ENCODE measurements at places on chromosomes 7 and 10.
A peak's percentile ranks its signal among the peaks of the same experiment; 100 is the strongest.

GRCh38 chr7:37342176-37342687 is 106.4 kb downstream of the ELMO1 start:
- DNase-seq, result no peak

DNA sequence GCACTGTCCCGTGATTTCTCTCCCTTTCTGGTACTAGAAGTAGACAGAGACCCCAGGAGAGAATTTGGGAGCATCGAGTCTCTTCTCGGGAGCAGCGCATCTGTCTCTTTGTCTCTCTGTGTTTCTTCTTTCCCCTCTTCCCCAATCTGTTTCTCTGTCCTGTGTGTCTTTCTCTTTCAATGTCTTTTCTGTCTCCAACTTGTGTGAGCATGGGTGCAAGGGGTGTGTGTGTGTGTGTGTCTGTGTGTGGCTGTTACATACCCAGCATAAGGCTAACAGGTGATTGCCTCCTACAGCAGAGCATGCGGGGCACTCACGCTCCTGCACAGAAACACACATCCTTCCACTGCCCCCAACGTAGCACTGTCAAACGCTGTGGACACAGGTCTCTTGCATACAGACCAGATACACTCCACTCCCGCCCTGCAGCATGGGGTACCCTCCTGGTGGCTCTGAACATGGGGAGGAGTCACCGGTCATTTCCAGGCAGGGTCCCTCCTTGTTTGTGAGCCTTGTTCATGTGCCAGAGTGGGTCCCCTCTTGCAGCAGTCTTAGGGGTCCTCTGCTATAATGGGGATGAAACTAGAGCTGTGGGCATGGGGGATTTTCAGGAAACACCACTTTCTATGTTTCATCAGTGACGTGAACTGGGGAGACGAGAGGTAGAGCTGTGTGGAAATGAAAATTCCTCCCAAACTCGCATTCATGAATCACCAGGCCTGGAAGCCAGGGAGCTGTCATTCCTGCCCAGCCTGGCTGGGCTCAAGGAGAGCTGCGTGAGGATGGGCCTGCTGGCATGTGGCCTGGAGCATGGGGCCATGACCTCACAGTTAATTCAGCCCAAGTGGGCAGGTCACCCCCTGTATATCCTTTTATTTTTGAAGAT is 980 bp downstream of the ADAMTS14 start:
- DNase-seq, result no peak

DNA sequence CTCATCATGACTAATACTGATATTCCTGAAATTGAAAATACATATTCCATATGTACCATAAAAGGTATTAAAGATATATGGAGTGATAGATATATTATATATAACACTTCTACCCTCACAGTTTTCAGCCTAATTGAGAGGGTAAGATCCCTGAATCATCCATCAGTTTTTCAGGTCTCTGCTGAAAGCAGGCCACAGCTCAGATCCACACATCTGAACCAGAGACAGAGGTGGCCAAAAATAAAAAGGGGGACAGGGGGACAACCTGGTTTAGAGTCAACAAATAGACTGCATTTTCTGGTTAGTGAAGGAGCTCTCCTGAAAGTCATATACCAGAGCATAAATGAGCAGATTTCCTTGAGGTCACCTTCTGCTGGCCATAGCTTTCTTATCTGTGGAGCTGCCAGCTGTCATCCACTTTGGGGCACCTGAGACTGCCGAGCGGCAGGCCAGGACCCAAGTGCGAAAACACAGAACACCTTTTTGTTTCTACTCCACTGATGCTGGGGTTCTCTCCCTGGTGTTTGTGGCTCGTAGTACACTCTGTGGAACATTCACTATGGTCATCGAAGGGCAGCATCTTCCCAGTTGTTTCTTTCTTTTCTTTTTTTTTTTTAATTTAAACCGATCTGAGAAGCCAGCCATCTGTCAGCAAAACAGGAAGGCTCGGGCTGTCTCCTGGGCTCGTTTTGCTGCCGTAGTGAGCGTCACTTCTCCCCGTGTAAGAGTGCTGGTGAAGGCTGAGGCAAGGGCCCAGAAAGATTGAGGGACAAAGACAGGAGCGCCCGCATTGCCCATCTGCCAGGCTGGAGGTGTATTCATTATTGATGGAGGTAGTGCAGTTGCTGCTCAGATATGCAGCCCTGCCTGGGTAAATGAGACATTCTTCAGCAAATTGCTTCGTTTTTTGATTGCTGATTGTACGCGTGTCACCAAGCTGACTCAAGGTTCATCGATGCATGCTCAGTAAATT is 13.5 kb downstream of the IKZF1 start:
- no peak for DNase-seq

DNA sequence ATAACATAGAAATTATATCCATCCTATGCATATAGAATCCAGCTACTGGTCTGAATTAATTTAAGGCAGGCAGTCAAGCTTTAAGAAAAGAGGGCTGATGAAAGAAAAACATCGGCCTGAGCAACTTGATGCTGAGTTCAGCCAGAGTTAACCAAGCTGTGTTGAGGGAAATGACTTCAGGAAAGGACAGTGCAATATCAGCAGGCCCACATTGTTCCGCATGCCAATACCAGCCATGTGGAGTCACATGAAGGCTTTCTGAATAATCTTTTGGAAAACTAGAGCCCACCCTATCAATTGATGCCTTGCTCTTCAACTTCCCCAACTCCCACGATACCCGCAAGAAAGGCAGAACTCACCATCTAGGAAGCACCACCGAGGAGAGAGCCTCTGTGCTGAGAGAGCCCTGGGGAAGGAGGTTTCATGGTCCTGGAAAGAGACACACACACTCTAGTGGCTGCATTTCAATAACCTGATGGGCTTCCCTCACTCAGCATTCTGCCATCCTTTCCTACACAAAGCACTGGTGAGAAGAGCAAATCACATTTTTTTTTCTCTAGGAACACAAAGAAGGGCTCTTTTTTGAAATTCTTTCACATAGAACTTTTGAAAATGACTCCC is 125.8 kb upstream of the PTN start:
- no peak for DNase-seq

DNA sequence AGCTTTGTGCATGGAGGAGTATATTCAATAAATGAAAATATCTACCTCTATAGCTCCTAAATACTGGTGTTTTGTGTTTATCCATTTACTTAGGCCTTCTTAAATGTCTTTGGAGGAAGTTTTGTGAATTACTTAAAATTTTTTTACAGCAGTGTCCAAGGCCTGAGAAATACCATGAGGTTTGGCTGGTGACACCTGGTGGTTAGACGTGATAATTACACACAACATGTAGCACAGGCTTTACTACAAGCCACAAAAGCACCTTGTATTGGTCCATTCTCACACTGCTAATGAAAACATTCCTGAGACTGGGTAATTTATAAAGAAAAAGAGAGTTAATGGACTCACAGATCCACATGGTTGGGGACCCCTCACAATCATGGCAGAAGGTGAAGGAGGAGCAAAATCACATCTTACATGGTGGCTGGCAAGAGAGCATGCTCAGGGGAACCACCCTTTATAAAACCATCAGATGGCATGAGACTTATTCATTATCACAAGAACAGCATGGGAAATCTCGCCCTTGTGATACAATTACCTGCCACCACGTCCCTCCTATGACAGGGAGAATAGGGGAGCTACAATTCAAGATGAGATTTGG is 20.6 kb downstream of the HYAL4 start:
- DNase-seq, result peak; percentile 17

DNA sequence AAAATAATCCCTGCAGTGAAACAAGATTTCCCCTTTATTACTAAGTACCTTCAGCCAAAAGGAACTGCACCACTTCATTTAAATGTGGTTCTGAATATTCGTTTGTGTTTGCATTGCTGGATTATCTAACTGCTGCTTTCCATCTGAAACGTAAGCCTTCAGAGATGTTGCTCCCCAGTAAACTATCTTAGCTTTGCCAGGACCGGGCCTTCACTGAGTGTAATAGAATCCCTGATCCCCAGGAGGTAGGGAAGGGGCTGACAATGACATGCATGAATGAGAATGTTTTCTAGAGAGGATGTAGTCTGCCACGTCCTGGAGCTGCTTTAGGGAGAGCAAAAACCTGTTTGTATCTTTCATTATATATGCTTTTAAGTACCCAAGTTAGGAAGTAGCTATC is 19.5 kb upstream of the INSYN2A start:
- no peak for DNase-seq

DNA sequence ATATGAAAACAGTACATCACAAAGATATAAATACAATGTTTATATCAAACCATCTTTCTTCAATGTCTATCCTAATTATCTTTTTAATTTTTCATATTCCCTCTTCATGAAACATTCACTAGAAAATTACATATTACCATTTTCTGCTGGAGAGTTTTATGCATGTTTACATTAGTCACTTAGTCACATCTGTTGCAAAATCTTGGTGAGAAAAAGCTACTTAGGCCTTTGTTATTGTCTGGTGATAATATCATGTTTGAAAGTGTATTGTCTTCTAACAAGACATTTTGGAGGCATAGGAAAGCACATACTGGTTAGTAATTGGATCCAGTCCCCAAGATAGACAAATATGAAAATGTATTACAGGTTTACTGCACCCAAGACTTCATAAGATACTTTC is 163.6 kb downstream of the GNAI1 start:
- DNase-seq, result no peak

GRCh38 chr10:62866451-62866850 is 50.3 kb upstream of the EGR2 start:
- no peak for DNase-seq

- no peak for DNase-seq
Observed at GRCh38 chr10:111481866-111482265, 405.0 kb downstream of the ADRA2A start.

GRCh38 chr10:126147866-126148587 is 240.2 kb downstream of the ADAM12 start:
- DNase-seq, result peak; percentile 87

GRCh38 chr7:122688400-122688998 is 10.4 kb downstream of the RNF133 start:
- no peak for DNase-seq

DNA sequence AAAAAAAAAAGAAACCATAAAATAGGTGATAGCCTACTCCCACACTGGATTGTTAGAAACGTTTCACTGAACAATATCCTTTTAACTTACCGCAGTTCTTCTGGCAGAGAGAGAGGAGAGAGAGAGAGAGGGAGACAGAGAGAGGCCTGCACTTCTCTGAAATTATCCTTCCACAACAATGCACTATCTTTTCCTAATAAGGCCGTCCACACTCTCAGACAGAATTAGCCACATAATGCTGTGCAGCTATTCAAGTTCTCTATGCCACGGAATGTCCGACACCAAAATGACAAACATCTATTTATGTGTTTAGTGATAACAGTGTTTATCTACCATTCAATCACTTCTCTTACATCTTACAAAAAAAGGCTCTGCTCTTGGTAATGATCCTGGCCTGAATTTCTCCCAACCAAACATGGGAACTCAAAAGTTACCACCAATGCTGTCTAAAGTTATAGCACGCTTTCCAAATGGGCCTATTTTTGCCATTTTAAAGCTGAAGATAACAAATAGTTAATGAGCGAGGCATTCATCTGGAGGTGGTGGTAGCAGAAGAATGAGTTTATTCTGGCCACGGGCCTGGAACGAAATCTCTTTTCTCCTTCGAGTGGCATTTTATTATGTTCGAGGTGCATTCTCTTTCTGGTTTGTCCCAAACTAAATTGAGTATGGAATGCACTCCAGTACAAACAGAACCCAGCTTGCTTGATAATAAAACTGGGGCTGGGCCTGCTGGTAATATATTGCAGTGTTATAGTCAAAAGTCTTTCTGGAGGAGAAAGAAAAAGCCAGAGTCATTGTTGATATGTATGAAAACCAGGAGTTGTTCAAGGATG is 160.2 kb upstream of the SVIL start:
- no peak for DNase-seq

GRCh38 chr7:41491883-41492471 is 210.9 kb downstream of the INHBA start:
- DNase-seq, result no peak

- no peak for DNase-seq
Observed at GRCh38 chr10:36109399-36110023, 467.4 kb upstream of the FZD8 start.

DNA sequence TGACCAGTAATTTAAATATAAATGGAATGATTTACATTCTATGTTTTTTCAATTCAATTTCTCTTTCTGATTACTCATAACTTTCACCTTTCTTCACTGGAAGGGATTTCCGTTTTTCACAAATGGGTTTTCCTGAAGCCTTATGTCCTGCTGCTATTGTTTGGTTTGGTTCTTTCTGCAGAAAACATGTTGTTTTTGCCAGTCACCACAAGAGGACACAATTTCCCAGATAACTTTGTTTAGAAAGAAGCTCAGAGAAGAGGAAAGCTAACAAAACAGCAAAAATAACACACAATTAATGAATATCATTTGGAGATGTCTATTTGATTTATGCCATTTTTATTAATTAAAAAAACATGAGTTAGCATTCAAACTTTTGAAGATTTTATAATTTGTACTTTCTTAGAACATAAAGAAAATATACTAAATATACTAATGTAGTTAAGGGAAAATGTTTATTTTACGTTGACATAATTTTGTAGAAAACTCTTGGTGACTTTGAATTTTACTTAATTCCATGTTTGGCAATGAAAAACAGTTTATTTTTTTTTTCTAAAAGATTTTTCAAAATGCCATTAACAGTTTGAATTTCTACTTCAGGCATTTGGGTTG is 4.6 kb upstream of the TWIST1 start:
- DNase-seq, result no peak

- DNase-seq, result no peak
Observed at GRCh38 chr7:18583305-18583704, 87.8 kb downstream of the HDAC9 start.

GRCh38 chr10:84938117-84938905 is 609.9 kb downstream of the CCSER2 start:
- no peak for DNase-seq
